Left kidney (tissue), 8 donors: ENCODE measurements at places on chromosomes 1 and 21. TPM values are rescaled to one million over a fixed set of nuclear protein-coding genes. Genes with fewer than 3 reads are reported as not detected.

GRCh38 chr1:32399843-32400242 is 5.6 kb upstream of the BSDC1 start:
- DNase-seq = no peak

DNA sequence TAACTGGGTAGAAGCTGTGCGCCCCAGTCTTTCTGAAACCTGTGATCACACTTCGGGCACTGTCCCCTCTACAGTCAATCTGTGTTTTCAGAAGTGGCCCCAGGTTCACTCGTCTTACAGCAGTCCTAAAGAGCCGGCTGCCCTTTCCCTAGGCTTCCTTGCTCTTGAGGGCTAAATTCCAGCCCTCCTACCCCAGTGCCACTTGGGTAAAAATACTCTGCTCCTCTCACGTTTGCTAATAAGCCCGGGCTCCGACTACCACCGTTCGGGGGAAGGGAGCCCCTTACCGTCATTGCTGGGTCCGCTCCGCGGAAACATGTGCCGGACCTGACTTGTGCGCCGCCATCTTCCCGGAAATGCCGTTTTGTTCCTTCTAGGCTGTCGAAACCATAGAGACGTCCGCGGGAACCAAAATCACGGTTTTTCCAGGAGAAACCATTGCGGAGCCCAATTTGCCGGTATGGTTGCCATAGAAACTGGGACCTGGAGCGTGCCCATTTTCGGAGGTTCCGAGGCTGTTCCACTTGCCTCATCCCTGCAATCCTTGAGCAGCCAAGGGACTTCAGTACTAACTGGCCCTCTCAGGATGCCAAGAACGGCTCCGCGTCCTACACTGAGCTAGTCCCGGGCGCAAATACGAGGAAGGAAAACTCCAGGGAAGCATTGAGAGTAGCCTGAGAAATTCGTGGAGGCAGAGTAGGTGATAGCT is at the start of gene GPATCH4:
TSS of gene GPATCH4 (minus strand) at position 358 of the 709 bp plus-strand sequence.
- peak; percentile 83 for DNase-seq

GRCh38 chr1:172324086-172324485 is 96.4 kb upstream of the C1orf105 start:
- no peak for DNase-seq

DNA sequence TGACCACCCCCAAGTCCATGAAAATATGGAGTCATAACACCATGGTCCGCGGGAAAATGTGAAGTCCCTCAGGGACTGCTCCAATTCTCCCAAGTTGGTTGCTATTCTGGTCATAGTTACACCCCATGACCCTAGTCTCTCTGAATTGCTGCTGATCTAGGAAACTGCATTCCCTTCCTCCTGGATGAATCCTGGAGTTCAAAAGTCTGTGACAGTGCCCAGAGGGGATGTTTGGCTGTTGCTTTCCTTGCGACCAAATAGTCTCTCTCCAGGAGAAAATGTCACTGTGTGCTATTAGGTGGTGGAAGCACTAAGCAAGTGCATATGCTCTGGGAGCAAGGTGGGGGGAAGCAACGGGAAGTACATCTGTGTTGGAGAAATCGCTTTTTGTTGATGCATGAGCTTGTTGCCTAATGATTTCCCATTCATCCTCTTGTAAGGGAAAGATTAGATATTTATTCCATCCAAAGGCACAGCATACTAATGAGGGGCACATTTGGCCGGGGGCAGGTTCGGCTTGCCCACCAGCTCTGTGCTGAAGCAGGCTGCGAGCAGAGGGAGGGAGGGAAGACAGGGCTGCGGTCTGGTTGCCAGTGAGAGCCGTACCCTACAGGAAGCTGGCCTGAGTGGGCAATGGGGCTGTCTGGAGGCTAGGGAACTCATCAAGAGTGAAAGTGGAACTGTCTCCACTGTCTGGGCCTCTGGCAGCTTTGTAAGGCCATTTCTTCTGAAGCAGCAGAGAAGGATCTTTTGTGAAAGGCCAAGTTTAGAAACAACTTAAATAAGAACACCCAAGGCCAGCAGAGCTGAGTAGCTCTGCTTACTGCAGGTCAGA is 27.2 kb downstream of the SYT6 start:
- DNase-seq = no peak

- DNase-seq = no peak
Observed at GRCh38 chr1:241985787-241986186, 13.1 kb downstream of the MAP1LC3C start.

DNA sequence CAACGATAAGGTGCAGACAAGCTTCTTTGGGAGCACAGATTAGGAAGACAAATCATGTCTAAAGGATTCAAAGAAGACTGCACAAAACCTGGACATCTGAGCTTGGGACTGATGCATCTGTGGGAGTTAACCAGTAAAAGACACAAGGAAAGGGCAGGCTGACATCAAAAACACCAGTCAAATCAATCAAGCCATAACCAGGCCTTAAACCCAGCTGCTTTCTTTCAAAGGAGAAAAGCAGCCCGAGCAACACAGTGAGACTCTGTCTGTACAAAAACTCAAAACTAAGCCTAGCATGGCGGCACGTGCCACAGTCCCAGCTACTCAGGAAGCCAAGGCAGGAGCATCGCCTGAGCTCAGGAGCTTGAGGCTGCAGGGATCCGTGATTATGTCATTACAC is 411.6 kb downstream of the SMYD3 start:
- peak; percentile 57 for DNase-seq

- DNase-seq = no peak
Observed at GRCh38 chr1:207291723-207292122, 29.8 kb upstream of the CD55 start.

DNA sequence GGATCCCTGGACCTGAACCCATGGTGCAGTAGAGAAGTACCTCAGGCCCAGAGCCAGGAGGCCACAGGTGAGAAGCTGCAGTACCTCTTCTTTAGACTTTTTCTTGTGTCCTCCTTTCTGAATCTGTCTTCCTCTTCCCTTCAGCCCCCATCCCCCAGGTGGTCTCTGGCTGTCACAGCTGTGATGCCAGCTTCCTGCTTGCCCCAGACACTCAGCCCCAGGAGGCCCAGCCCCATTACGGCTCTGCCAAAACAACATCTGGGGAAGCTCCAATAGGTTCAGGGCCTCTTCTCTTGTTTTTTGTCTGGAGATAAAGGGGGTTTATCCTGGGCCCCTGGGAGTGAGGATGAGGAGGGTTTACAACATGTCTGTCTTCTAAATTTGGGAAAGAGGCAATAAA is 9.5 kb upstream of the BTG2 start:
- no peak for DNase-seq

DNA sequence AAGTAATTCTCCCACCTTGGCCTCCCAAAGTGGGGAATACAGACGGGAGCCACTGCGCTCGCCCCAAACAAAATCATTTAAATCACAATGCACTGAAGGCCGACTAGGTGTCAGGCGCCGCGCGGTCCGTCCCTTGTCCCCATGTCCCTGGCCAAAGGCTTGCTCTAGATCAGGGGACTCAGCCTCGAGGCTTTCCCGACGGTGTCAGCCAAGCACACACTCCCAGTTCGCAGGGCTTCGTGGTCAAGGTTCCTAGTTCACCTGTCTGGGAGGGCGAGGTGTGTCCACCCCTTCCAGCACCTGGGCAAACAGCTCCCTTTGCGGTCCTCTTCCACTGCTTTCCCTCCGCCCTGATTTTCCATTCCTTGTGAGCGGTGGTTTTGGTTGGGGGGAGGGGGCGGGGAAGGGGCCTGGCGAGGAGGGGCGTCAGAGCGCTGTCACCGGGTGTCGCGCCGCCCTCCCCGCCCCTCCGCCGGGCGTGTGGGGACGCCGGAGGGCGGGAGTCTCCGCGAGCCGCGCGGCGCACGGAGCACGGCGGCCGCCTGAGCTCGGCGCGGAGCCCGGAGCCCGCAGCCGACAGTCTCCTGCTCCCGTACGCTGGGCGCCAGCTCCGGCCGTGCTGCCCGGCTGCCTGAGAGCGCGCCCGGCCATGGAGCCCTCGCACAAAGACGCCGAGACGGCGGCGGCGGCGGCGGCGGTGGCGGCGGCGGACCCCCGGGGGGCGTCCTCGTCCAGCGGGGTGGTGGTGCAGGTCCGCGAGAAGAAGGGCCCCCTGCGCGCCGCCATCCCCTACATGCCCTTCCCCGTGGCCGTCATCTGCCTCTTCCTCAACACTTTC is at the start of gene STUM:
TSS of gene STUM (plus strand) at position 509 of the 838 bp plus-strand sequence. CDS start at position 650, 141 bp downstream.
- DNase-seq = no peak

- DNase-seq = no peak
Observed at GRCh38 chr1:73860421-73860950, 337.5 kb downstream of the LRRIQ3 start.

DNA sequence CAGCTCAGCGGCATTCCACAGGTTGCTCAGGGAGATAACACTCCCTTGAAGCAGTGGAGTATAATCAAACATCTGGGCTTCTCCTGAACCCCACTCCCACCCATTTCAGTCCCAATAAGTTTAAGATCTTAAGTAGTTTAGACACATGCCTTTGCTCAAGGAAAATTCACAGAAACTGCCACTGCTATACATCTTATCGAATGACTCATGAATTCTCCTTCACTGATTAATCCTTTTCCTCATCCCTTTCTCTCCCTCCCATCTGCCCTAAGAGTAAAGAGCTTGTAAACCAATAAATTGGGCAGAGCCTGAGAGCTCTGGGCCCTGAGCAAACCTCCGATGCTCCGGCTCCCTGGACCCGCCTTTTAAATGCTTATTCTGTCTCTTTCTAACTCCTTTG is 10.2 kb downstream of the VN1R5 start:
- DNase-seq = no peak

ALX3 gene
- polyA plus RNA-seq = not detected

KCNK2 gene
- 2.4 TPM for polyA plus RNA-seq

ROR1 gene
- polyA plus RNA-seq = 36.8 TPM

RAP1GAP gene
- 20.2 TPM for polyA plus RNA-seq

PGM1 gene
- 31.3 TPM for polyA plus RNA-seq

DNA sequence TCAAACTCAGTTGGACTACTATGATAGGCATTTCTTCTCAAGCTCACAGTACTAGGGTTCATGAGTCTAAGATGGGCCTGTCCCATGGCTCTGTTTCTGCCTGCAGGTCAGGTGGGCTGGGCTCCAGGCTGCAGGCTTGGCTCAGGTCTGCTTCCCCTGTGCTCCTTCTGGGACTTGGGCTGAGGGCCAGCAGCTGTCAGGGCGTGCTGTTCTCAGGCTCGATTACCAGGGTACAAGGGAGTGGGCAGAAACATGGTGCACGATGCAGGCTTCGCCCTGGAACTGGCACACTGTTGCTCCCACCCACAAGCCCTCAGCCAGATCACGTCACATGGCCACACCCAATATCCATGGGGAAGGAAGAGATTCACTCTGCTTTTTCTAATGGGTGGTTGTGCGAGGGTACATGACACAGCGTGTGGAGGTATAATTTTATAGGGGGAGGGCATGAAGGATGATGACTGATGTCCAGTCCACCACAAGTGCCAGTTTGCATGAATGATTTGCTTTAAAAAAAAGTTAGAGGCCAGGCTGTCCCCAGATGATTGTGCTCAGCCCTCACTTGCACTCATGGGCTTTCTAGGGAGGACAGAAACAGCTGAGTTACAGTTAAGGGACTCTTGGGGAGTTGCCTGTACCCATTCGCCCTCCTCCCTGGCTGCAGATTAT is 118.0 kb downstream of the ACTL8 start:
- DNase-seq = no peak

GRCh38 chr1:97870589-97870988 is 50.2 kb downstream of the DPYD start:
- DNase-seq = no peak

GRCh38 chr1:65310078-65310587 is 790 bp downstream of the DNAJC6 start:
- DNase-seq = no peak

- DNase-seq = no peak
Observed at GRCh38 chr1:190377294-190377693, 100.4 kb downstream of the BRINP3 start.
